Caudate nucleus (tissue), 63 donors: ENCODE measurements at places on chromosomes 5 and 9.

GRCh38 chr9:84059936-84060335, 79.3 kb downstream of the RMI1 start:
- DNase-seq = no peak

DNA sequence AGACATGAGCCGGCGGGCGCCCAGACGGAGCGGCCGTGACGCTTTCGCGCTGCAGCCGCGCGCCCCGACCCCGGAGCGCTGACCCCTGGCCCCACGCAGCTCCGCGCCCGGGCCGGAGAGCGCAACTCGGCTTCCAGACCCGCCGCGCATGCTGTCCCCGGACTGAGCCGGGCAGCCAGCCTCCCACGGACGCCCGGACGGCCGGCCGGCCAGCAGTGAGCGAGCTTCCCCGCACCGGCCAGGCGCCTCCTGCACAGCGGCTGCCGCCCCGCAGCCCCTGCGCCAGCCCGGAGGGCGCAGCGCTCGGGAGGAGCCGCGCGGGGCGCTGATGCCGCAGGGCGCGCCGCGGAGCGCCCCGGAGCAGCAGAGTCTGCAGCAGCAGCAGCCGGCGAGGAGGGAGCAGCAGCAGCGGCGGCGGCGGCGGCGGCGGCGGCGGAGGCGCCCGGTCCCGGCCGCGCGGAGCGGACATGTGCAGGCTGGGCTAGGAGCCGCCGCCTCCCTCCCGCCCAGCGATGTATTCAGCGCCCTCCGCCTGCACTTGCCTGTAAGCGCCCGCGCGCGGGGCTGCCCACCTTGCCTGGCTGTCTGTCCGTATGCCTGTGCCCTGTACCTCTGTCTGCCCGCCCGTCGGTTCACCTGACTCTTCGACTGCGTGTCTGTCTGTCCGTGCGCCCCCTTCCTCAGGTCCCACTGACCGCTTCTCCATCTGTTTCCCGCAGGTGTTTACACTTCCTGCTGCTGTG, 412 bp downstream of the FGF18 start:
- no peak for DNase-seq

DNA sequence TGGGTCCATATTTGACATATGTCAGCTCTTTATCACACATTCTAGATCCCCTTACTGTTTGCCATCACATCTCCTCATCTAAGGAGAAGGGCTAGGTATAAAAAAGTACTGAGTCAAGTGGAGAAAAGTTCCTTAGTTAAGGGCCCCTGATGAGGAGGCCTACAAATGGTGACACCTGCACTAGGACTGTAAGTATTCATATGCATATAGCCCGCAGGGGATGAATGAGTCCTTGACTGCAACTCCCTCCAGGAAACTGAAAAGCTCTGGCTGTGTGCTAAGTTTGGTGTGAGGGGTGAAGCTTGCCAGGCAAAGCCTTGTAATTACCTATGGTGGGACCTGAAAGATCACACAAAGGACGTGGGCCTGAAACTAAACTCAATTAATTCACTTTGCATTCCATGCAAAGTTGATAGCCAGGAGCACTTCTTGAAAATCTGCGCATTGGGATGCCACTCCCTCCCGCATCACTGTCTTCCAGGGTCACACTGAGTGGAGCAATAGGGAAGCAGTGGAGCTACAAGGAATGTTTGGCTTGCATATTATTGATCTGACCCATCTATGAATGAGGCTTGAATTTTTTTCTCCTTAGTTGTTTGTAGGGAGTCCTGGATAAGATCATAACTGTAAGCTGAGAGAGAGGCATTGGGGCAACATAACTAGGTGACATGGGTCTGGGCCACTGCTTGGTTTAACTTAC, 11.9 kb upstream of the EQTN start:
- no peak for DNase-seq

GRCh38 chr5:34653708-34654107, 2.4 kb upstream of the RAI14 start:
- DNase-seq = no peak

GRCh38 chr5:101103874-101104273, 200.8 kb upstream of the ST8SIA4 start:
- no peak for DNase-seq

GRCh38 chr5:76245590-76245989, 157.5 kb upstream of the IQGAP2 start:
- no peak for DNase-seq

DNA sequence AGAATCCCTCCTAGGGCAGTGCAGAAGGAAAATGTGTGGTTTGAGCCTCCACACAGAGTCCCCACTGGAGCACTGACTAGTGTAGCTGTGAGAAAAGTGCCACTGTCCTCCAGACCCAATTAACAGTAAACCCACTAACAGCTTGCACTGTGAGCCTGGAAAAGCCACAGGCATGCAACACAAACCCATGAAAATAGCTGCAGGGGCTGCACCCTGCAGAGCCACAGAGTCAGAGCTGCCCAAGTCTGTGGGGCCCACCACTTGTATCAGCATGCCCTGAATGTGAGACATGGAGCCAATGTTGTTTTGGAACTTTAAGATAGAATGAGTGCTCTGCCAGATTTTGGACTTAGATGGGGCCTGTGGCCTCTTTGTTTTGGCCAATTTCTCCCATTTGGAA, 119.8 kb upstream of the CDH9 start:
- no peak for DNase-seq

- DNase-seq = no peak
These were observed 102.2 kb upstream of the TMEM161B start for GRCh38 chr5:88370824-88371223.

GRCh38 chr5:124398460-124398859, 348.0 kb downstream of the ZNF608 start:
- DNase-seq = no peak

DNA sequence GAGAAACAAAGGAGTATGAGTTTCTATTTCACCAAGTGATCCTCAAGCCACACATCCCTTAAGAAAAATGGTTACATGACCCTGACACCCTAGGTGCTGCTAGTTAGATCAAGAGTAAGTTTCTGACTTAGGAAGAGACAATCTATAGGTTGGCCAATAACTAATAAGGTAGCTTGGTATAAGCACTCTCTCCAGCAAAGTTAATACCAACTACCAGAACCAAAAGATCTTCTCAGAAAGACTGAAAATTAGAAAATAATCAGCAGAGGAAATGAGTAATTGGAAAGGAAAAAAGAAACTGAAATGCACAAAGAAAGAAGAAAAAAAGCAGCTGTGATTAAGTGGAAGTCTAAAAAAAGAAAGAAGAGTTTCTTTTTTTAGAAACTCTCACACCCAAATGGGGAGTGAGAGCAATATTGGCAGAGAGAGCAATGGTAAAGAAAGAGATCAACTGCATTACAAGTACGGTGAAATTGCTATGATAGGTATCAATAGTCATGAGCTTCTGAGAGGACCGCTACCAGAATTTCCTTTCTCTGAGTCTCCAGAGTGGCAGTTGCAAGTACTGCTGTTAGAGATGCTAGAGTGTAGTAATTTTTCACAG, 195.5 kb downstream of the TMEM167A start:
- DNase-seq = no peak

DNA sequence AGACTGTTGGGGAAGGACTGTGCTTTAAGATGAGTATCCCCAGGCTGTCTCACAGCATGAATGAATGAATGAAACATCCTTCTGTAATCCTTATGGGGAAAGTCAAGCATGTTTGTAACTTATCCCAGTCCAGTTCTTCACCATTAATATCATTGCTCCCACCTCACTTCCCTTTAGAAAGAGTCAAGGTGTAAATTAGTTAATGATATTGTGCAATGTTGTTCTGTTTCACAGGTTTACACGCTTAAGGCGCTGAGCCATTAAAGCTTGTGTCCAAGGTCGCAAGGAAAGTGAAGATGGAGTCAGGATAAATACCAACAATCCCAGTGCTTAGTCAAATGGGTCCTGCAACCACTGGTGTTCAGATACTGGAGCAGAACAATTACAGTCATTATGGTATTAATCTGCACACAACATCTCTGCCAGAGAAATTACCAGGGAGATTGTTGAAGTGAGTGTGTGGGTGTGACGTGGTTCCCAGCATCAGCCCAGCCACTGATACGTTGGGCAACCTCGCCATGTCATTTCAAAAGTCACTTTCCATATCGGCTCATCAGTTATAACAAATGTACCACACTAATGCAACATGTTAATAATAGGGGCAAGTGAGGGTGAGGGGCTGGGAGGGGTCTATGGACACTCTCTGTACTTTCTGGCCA, 1.5 kb upstream of the MYO10 start:
- no peak for DNase-seq

DNA sequence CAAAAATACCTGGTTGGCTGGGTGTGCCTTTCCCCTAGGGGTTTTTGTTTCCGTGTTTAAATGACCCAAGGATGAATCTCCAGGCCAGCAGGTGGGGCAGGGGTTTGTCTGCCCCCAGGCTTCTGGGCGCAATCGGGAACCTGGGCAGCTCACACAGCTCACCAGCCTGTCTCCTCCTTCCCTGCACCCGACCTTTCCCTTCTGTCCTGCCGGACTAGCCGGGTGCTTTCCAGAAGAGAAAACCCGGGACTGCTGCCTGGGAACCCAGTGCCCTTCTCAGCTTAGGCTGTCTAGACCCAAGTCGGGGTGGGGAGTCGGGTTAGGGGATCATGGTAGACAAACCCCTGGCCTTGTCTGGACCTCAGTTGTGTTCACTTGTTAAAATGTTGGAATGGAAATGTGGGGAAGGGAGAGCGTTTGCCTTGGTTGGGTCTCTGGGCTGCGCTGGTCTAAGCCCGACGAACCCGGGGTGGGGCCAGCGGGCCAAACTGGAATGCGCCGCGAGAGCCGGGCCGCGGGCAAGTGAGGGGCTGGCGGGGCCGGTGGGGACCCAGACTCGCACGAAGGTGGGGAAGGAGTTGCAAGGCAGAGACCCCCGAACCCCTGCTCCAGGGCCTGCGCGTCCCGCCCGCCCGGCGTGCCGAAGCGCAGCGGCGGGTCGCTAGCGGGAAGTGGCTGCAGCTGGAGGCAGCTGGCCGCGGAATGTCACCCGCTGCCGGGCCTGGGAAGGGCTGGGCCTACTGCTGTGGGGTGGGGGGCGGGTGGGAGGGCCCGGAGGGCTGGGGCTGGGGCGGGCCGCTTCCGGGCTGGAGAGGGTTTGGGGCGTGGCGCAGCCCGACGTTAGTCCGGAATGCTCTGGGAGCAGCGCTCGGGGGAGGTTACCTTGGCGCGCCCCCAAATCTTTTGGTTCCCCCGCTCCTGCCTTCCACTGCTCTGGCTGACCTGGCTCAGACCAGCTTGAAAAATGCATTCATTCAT, 84.6 kb downstream of the DAB2IP start:
- no peak for DNase-seq
